ENCODE measurements at places on chromosomes 12 and 14.
A peak's percentile ranks its signal among the peaks of the same experiment; 100 is the strongest.

- no peak for DNase-seq
These were observed 1598.0 kb upstream of the TMEM132C start for GRCh38 chr12:126668961-126669360.

DNA sequence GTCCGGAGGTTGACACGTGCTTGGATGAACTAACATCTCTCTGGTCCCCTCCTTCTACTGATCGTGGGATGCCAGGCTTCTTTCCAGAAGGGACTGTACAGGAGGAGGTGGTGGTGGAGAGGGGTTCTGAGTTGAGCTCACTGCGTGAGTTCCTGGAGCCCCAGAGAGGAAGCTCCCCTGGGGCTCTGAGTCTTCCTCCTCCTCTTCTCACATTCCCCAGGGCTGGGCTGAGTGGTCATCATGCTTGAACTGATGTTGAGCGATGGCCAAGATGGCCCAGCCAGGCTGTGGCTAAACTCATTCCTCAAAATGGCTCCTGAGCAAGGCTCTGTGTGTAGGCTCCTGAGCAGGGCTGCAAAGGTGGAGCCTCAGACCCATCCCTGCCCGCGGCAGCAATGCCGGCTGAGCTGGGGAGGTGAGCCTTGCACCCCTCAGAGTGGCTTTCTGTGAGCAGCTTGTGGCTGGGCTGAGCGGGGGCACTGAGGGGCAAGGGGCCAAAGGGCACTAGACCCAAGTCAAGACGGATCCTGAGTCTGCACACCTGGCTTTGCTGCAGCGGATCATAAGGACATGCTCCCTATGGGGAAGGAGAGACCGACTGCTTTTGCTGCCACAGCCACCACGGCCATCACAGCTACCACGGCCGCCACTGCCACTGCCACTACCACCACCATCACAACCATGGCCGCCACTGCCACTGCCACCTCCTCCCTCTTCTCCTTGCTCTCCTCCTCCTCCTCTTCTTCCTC, 35.4 kb downstream of the MEG3 start:
- DNase-seq, result no peak

DNA sequence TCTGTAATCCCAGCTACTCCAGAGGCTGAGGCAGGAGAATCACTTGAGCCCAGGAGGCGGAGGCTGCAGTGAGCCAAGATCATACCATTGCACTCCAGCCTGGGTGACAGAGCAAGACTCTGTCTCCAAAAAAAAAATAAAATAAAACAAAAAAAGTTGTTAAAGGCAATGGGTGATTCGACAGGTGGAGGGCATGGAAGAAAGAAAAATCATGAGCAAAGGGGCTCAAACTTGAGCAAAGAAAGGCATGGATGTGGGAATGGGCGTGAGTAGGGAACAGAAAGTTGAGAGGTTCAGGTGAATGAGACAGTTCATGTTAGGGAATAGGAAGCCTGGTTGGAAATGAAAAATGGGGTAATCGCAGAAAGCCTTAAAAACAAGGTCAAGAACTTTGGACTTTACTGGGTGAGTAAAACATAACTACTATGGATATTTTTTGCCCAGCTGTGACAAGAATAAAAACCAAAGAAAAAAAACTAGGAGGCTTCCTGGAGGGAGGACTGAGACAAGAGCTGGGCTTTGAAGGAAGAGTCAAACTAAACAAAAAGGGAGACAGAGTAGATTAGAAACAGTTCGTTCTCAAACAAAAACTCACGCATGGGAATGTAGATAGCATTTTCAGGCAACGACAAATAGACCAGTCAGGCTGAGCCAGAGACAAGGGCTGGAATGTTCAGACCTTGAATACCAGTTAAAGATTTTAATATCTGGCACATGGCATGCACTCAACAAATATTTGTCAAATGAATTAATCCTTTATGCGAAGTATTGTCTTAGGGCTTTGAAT, 18.8 kb downstream of the PYM1 start:
- DNase-seq, result no peak

DNA sequence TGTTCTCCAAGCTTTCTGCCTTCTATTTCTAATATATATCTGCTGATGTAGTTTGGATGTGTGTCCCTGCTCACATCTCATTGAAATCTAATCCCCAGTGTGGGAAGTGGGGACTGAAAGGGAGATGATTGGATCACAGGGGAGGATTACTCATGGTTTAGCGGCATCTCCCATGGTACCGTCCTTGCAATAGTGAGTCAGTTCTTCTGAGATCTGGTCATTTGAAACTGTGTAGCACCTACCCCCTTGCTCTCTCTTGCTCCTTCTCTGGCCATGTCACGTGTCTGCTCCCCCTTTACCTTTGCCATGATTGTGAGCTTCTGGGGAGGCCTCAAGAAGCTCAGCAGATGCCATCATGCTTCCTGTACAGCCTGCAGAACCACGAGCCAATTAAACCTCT, 26.2 kb upstream of the ALX1 start:
- DNase-seq, result no peak

- DNase-seq, result no peak
These were observed 645 bp downstream of the FOXA1 start for GRCh38 chr14:37594238-37594970.

- peak; percentile 18 for DNase-seq
These were observed 29.0 kb downstream of the SERPINA11 start for GRCh38 chr14:94423453-94424056.

GRCh38 chr14:101498526-101498860, 62.8 kb upstream of the DIO3 start:
- no peak for DNase-seq

DNA sequence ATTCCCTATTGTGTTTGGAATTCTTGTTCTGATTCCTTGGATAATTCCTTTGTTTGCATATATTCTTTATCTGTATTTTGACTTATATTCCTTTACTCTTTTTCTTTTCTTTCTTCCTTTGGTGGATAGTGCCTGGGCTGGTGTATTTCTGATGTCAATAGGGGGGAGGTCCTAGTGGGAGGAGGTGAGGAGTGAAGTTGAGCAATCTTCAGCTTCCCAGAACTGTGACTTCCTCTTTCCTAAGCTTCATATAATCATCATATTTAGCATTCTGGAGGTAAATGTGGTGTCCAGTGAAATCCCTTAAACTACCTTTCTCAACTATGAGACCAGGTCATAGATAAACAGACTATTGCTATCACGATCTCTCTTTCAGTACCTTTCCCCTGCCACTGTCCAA, 29.6 kb upstream of the TBPL2 start:
- no peak for DNase-seq

GRCh38 chr14:77598366-77599070, 17.9 kb downstream of the SPTLC2 start:
- no peak for DNase-seq

GRCh38 chr14:33954016-33954598, 3.2 kb upstream of the EGLN3 start:
- DNase-seq, result no peak

GRCh38 chr12:68953536-68953935, 20.6 kb upstream of the CPM start:
- DNase-seq, result no peak

DNA sequence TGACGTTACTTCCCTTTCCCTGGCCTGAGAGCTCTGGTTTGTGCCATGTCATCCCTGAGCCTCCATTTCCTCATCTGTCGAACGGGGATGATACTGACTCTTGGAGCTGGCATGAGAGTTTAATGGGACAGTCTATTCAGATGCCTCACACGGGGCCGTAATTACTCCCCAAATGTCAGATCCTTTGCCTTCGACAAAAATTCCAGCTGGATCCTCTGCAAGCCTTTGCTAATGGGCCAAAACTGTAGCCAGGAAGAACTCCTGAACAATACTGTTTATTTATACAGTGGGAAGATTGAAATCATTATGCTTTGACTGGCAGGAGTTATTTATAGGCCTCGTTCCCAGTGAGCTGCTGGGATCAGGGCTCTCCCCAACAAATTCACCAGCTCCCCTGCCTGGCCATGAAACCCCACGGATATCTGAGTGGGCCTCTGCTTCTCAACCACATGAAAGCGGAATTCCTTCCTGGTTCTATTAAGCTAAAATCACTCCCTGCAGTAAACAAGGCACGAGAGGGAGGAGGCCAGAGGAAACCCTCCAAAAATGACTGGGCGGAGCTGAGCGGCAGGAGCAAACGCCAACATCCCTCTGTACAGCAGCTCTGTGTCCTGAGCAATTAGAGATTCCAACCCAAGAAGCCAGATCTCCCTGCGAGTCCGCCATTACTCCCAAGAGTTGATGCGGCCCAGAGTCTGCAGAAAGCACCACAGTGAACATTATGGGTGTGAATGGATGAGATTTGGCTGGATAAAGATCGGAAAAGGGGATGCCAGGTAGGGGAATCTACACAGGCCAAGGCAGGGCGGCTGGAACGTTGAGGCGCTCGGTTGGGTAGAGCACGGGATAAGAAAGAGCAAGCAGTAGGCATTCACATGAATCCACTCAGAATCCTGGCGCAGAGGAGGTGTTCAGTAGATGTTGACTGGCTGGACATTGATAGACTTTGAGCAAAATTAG, 326.1 kb downstream of the BCL11B start:
- no peak for DNase-seq

GRCh38 chr12:88546226-88546625, 34.0 kb downstream of the KITLG start:
- no peak for DNase-seq

- no peak for DNase-seq
These were observed 109.1 kb downstream of the VCPKMT start for GRCh38 chr14:50007123-50007903.

DNA sequence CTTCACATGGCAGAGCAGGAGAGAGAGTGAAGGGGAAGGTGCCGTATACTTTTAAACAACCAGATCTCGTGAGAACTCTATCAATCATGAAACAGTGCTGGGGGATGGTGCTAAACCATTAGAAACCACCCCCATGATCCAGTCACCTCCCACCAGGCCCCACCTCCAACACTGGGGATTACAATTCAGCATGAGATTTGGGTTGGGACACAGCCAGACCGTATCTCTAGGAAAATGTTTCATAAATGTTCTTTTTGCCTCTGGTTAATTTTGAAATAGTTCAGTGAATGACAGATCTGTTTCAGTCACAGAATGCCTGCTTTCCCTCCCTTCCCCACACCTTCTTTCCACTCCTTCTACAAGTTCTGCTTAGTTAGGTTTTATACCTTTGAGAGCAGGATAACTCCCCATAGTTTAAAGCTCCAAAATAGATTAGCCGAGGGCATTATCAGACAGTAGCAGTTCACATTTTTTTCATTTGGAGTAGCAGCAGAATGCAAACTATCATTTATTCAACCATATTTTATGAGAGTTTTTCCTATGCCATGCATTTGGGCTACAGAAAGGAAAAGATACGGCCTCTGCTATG, 27.1 kb downstream of the PELI2 start:
- DNase-seq, result no peak

GRCh38 chr12:66188584-66189485, at the start of gene IRAK3:
IRAK3 (plus strand) TSS chr12:66189214; CDS start chr12:66189300, 86 bp downstream.
- DNase-seq, result no peak

DNA sequence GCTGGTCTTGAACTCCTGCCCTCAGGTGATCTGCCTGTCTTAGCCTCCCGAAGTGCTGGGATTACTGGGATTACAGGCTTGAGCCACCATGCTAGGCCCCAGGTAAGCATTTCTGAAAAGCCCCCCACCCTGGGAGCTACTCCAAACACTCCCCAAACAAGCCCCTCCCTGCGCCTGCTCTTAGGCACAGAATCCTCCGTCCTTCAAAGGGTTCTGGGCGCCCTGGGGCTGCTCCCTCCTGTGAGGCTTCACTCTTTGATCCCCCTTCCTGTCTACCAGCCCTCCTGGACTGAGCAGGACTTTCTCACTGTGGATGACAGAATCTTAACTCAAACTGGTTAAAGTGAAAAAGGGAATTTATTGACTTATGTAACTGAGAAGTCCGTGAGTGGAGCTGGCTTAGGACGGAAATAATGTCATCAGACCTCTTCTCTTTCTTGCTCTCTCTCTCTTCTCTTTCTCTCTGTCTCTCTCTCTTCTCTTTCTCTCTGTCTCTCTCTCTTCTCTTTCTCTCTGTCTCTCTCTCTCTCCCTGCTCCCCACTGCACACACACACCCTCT, 66.9 kb upstream of the CLMN start:
- no peak for DNase-seq

GRCh38 chr14:30610787-30611343, 11.3 kb upstream of the SCFD1 start:
- DNase-seq, result peak; percentile 32

- DNase-seq, result no peak
These were observed 83.0 kb upstream of the CCND2 start for GRCh38 chr12:4190366-4191063.

DNA sequence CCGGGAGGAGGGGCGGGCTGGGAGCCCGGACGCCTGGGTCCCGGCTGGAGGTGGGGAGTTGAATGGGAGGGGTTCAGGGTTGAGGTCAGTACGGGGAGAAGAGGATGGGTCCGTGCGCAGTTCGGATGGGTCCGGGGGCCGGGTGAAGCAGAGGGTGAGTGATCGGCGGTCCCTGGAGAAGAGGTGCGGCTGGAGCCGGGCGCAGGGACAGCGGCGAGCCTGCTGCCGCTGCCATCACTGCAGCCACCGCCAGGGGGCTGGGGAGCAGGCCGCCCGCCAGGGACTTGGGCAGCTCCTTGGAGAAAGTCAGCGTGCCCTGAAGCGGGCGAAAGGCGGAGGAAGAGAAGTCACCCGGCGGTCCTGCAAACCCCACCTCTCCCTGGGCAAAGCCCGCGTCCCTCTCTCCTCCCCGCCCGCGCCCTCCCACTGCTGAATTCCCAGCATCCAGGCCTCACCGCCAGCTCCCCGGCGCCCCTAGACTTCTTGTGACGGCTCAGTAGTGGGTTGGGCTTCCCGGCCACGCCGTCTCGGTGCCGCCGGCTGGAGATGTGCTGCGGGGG, 6.0 kb upstream of the GPR84 start:
- peak; percentile 63 for DNase-seq

DNA sequence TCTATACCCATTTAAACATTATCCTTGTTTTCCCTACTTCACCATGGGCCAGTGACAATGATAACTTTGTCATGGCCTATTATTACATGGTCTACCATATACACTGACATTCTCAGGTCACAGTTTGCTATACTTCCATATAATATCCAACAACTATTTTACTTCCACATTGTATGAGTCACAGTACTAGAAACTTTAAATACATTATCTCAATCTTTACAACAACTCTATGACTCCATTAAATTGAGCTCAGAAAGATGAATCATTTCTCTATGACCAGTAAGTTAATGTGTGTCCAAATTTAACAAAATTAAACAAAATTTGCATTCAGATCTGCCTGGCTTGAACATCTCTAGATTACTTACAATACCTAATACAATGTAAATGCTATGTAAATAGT, 93.9 kb downstream of the PLEKHG7 start:
- no peak for DNase-seq

DNA sequence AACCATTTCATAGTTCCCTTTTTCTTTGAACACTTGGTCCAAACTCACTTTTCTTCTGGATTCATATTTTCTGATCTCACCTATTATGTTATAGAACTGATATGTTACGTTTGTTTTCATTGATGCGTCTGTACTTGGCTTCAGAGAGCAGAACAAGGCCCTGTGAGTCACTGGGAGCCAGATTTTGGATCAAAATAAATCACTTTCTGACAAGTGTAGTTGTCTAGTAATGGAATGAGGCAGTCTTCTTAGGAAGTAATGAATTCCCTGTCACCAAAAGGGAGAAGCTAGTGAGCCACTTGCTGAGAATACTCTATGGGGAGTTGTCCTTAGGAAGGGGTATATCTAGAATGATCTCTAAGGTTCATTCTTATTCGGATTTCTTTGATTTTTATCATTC, 10.2 kb downstream of the BICD1 start:
- no peak for DNase-seq

- DNase-seq, result no peak
These were observed 4.9 kb upstream of the HOXC12 start for GRCh38 chr12:53949631-53950436.

GRCh38 chr12:63013302-63013701, 78.4 kb upstream of the PPM1H start:
- no peak for DNase-seq

Data from hippocampal formation (tissue), 2 donors.